Amygdala (tissue), 56 donors: ENCODE measurements at places on chromosomes 11 and 22.

DNA sequence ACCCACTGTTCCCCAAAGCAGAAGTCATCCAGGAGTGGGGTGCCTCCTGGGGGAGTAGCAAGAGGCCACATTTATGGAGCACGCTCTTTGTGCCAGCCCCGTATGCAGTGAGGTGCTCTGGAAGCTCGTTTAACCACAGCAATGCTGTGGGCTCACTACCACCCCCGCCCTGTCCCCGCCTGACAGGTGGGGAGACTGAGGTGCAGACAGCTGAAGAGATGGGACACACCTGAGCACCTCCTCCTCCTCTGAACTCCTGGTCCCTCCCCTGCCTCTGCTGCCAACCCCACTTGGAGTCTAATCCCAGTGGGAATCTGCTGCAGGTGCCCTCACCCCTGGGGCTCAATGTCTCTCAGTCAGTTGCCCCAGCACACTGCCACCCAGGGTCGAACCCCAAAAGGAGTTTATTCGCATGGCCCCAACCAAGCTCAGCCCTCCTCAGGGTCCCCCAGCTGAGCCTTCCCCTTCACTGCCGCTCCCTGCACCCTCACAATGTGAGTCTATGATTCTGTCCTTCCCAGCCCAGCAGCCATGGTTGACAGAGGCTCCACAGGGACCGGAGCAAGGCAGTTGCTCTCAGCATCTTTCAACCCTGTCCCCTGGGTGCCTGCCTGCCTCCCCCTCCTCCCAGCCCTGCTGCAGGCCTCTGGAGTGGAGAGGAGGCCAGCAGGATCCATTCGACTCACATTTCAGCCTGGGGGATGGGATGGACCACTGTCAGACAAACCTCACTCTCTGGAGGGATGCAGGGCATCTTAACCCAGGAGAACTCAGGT, 13.3 kb upstream of the BCR start:
- DNase-seq: no peak

DNA sequence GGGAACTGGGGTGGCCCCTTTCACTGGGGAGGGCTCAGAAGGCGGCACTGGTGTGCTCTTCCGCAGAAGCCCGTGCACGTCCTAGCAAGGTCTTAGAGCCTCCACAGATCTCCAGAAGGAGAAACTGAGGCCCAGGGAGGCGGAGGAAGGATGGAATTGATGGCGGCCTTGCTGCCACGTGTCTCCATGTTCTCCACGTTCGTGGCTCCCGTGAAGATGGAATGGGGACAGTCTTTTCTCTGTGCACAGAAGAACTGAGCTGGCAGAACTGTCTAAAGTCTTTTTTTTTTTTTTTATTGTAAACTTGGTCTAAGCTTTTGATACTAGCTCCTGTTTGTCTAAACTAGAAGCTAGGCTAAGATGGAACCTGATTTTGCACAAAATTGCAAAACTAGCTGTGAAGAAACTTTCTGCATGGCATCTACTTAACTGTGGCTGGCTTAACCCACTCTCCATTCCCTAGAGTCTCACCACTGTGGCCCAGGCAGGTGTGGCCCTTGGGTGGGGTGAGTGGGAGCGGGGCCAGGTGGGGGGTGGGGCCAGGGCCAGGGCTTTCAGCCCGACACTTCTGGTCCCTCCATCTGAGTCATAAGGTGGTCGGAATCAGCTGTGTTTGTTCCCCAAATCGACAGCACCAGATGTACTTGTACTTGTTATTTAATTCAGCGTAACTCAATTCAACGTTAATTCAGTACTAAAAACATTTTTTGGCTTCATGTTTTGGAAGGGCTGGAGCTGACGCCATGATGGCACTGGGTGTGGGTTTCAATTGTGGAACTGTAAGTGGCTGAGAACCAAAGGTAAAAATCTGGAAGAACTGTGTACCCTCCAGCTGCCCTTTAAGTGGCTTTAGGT, 120.7 kb downstream of the MPPED1 start:
- DNase-seq: no peak

DNA sequence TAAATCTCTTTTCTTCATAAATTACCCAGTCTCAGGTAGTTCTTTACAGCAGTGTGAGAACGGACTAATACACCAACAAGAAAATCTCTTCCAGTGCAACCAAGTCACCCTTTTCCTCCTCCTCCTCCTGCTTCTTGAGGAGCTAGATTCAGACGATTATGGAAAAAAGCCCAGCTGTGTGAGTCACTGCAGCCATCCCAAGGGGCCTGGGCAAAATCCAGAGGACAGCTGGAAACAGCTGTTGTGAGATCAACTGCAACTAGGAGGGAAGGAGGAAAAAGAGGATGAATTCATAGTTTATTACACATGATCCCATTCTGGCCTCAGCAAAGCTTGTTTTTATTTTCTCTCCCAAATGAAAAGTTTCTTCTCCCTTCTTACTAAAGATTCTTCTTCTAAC, 32.9 kb downstream of the RBFOX2 start:
- no peak for DNase-seq

GRCh38 chr11:120660024-120660565, 148.5 kb downstream of the GRIK4 start:
- DNase-seq: no peak

DNA sequence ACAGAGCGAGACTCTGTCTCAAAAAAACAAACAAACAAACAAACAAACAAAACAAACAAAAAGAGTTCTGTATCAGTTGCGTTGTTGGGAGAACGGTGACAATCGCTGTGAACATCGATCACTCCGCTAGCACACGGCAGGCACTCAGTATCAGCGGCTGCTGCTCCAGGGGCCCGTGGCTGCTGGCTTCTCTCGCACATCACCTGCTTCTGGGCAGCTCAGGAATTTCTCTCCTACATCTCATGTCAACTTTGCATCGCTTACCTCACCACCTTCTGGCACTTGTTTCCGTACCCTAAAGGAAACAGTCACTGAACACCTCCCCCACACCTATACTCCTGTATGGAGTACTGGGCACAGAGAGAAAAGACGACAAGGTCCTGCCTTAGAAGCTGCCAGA, 70.3 kb upstream of the WNT7B start:
- no peak for DNase-seq

GRCh38 chr11:11390068-11390771, 37.2 kb upstream of the CSNK2A3 start:
- no peak for DNase-seq

DNA sequence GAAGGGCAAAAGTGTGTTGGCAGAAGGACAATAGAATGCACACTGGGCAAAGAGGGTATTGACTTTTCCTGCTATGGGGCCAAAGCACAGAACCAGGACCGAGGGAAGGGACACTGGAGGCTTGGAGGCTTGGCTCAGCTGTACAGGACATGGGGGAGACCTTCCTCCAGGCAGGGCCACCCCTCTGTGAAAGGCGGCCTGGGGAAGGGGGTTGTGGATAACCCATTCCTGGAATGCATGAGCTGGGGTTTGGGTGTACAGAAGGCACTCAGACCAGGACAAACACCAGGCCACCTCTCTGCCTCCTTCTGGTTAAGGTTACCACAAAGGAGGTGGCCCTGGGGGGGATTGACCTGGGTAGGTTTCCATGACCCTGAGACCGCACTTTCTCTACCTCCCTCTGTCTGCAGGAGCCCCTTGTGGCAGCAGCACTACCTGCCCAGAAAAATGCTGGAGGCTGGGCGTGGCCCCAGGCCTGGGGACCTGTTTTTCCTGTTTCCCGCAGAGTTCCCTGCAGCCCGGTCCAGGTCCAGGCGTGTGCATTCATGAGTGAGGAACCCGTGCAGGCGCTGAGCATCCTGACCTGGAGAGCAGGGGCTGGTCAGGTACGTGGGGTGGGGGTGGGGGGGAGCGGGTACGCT, 9.6 kb downstream of the P2RY2 start:
- no peak for DNase-seq

DNA sequence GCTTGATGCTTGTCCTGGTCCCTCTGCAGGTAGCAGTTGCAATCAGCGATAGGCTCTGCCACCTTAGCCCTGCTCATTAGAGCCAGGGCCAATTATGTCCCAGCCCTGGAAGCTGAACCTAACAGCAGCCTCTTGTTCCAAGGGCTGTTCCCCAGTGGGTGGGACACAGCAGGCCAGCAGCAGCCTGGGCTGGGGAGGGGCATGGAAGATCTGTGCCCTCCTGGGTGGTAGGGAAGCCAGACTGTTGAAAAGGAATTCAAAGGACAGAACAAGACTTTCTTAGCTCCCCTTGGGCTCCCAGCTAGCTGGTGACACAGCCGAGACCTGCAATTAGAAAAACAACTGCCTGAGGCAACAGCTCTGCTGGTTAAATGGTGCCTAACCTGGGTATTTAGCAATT, 17.4 kb downstream of the DRD2 start:
- no peak for DNase-seq

DNA sequence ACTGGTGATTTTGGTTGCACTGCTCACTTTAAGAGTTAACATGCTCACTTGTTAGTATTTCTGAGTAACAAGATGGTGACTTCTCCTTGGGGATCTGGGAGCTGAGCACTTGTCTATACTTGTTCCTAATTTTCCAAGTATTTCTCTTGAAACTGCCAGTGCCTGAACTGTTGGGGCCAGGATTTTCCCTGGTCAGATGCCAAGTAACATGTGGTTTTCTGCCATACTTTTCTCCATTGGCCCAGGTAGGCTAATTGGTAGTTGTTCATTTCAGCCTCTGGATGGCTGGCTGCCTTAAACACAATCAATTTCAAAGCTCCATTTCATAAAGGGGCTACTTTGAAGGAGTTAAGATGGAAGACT, 35.0 kb downstream of the RNF141 start:
- no peak for DNase-seq

- DNase-seq: peak; percentile 92
Measured at GRCh38 chr11:114162719-114163123, 103.2 kb downstream of the ZBTB16 start.

DNA sequence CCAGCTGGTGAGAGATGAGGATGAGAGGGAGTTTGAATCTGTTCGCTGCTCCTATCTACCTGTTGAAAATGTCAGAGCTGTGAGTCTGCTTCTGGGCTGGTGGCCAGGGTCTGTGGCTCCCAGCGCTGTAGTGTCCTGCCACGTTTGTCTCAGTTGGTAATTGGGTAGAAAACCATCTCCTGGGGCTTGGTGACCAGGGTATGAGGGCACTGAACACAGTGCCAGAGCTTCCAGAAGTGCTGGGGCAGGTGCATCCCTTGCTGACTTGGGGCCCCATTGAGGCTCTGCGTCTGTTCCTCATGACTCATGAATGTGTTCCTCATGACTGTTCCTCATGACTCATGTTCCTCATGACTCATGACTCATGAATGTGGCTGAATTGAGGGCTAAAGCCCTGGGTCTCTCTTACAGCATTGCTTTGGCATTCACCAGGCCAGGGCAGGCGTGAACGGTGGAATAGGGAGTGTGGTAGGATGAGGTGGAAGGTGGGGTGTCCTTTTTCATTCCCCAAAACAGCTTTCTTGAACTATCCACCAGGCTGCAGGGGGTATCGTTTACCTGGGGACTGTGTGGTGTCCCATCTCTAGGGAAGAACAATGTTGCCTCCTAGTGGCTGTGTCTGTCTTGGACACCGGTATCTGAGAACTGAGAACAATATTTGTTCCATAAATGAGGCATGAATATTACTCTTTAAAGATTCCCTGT, 139.5 kb downstream of the COMMD9 start:
- DNase-seq: no peak

DNA sequence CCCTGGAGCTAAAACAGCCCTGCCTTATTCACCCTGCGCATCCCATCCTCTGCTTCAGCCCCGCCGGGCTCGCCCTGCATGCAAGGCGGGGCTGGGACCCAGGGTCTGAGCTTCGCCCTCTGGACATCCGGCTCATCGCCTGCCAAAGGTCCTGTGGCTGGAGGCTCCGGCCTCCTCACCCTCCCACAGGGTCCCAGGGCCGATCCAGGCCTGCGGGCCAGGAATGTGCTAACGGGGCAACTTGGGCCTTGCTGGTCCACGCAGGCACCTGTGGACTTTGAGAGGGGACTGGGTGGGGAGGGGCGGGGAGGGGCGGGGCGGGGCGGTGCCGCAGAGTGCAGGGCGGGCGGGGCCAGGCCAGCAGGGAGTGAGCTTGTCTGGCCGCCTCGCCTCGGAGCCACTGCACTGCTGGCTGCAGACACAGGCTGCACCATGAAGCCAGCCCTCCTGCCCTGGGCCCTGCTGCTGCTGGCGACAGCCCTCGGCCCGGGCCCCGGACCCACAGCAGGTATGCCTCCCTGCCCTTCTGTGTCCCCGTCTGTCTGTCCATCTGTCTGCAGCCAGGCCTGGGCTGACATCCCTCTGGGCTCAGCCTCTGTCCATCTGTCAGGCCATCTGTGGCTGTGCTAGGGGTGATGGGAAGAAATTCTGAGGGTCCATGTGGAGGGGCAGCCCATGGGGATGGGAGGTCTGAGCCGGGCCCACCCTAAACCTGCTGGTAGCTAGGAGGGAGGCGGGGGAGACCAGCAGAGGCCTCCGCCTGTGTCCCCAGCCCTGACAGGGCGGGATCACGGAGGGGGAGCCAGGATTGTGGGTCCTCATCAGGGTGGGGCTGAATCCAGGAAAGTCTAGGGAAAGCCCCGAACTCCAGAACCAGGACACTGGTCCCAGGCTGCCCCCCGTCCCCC, at the start of gene SUSD2:
Gene SUSD2 (plus strand): TSS at position 400 of the 908 bp plus-strand sequence. CDS start 33 bp downstream, at position 433.
- no peak for DNase-seq

GRCh38 chr22:27051407-27051806, 394.0 kb downstream of the MIAT start:
- DNase-seq: no peak

DNA sequence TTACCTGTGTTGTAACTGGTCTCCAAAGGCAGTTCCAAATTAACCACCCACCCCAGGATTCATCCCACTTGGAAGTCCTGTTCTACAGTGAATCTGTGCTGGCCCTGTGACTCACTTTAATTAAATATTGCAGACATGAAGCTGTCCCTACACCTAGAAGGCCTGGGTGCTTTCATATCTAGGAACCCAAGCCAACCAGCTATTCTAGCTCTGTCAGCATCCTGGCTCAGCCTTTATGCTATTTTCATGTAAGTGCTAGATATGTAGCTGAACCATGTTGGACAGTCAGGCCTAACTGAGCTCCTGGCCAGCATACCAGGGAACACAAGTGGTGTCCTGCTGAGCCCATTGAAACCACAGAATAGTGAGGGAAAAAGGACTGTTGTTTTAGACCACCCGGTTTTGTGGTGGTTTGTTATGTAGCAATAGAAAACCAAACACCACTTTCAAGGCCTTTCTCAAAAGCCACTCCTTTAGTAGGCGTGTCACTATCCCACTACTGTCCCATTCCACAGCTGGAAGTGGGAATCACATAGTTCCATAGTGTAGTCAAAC, 30.3 kb downstream of the CNTF start:
- DNase-seq: no peak

DNA sequence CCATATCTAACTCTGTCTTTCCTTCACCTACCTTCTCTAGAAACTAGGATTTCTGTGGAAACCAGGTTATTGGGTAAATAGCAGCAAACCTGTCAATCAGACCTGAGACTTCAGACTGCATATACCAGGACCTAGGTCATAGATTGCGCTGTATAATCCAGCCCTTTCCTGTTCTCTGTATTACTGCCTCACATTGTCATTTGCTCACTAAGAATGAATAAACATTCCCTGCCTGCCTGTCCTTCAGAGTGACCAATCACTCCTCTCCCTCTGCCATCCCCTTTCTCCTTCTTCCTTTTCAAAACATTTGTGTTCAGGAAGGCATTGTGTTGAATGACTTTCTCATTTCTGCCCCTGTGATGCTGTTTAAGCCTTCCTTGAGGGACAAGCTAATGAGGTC, 14.1 kb upstream of the FZD4 start:
- DNase-seq: no peak

GRCh38 chr11:31973172-31973571, 117.7 kb upstream of the RCN1 start:
- no peak for DNase-seq
